ENCODE measurements at places on chromosomes 4 and X. TPM values are rescaled to one million over a fixed set of nuclear protein-coding genes. Genes with fewer than 3 reads are reported as not detected.

Gene PCSK1N
- total RNA-seq = not detected

Gene CSAG2
- total RNA-seq = not detected

Gene CCKAR
- not detected for total RNA-seq

Gene HHIP
- 0.38 TPM for total RNA-seq

Gene ANXA3
- 1.1 TPM for total RNA-seq

Gene ADRA2C
- 0.11 TPM for total RNA-seq

Gene DOCK11
- total RNA-seq = 23.7 TPM

Gene ZNF711
- 2.0 TPM for total RNA-seq

Gene CCDC149
- not detected for total RNA-seq

Gene CFP
- total RNA-seq = 7.2 TPM

Gene GUCY1A1
- 0.48 TPM for total RNA-seq

Gene GYPE
- total RNA-seq = 1.5 TPM

Gene TMEM271
- total RNA-seq = not detected

Gene TMEM35A
- total RNA-seq = not detected

Gene ADAMTS3
- total RNA-seq = not detected

Gene HS6ST2
- not detected for total RNA-seq

Gene ESX1
- not detected for total RNA-seq

Gene VBP1
- 67.9 TPM for total RNA-seq

Gene STOX2
- 0.21 TPM for total RNA-seq

Gene FGFRL1
- total RNA-seq = 1.1 TPM

Gene EGF
- 0.23 TPM for total RNA-seq

Gene TCP11X1
- total RNA-seq = not detected

Gene XG
- not detected for total RNA-seq

Gene PCDH10
- total RNA-seq = not detected

Gene SLC25A31
- total RNA-seq = not detected

Gene P2RY8
- 61.3 TPM for total RNA-seq

Gene UGT2B11
- total RNA-seq = not detected

Gene TTC29
- not detected for total RNA-seq

Gene PRIMPOL
- total RNA-seq = 12.9 TPM

Gene SLC34A2
- total RNA-seq = 0.59 TPM

Gene SSX2
- not detected for total RNA-seq

Gene TEX13D
- 0.15 TPM for total RNA-seq
